ENCODE measurements at places on chromosomes 5 and 9.

- DNase-seq = no peak
Observed at GRCh38 chr5:16378762-16379161, 86.8 kb downstream of the ZNF622 start.

DNA sequence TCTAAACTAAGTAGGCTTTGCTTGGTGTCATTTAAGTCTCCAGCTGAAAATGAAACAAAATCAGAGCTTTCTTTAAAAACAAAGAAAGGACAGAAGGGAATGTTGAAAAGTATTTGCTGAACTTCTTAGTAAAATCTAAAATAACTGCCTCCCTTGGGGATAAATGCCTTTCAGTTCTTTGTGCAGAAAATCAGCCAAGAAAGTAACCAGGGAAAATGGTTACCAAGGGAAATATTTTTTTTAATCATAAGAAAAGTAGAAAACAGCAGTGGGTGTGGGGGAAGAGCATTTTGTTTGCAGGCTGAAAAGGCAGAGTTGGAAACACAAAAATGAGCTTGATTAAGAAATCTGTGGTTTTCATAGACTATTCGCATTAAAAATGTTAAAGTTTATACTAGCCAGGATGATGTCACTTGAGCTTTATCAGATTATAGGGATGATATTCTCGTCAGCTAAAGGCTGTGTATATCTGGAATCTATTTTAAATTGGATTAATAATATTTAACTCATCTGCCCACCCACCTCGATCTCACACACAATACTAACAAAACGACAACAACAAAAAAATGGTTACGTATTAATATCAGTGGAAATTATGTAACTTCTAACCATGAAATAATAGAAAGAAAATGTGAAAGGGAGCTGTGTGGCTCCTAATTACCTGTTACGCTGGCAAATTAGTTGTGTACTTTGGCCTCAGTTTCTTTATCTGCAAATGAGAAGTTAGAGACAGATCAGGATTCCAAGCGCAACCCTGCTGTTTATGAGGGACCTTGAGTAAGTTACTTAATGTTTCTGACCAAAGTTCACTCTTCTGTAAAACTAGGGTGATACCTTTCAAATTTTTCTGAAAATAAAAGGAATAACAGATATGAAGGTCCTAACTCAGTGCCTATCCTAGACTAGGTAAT, at the start of gene ECM2:
Gene ECM2 (minus strand): TSS at position 51 of the 911 bp plus-strand sequence. CDS start 13,124 bp downstream, outside the sequence.
- DNase-seq = no peak

GRCh38 chr5:135944967-135945560, 9.7 kb downstream of the LECT2 start:
- DNase-seq = peak; percentile 77

DNA sequence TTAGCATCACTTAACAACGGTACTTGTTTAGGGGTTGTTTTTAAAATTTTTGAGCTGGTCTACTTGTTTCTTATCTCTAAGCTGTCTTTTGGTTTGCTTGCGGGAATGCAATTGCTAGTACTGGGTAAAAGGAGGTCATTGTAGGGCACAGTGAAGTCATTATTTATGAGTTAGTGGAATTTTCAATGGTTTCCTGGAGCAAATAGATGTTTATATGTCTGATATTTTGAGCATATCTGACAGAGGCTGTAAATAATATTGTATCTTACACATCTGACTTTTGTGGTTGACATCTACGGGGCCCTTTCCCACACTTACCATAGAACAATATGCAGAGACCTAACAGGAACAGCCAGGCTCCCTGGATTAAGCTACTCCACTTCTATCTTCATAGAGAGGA, 90.4 kb upstream of the IL6ST start:
- DNase-seq = no peak

GRCh38 chr5:51632793-51633192, 249.5 kb downstream of the ISL1 start:
- DNase-seq = no peak

GRCh38 chr5:21254161-21254560, 1266.2 kb upstream of the CDH18 start:
- DNase-seq = no peak

GRCh38 chr5:3033033-3033755, 281.7 kb upstream of the IRX2 start:
- no peak for DNase-seq

DNA sequence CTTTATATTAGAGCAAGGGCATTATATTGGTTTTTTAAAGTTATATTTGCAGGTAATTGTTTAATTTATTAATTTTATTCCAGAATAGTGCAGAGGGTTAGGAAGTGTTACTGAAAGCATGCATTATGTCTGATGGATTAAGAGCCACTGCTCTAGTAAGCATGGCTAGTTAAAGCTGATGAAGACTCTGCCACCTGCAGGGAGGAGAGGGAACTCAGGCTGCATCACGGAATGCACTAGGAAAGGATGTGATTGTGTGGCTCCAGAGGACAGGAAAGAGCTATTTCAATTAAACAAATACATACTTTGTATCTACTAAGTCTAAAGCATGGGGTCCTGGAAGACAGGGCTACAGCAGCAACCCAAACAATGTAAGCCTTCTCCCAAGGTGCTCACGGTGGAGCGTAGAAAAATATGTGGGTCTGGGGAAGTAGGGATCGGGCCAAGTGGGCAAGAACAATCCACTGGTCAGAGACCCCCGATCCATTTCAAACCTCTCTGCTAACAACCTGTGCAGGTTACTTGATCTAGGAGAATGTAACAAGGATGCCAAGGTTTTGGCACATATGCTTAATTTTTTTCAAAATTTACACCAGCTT, 15.3 kb upstream of the GRXCR2 start:
- peak; percentile 51 for DNase-seq

DNA sequence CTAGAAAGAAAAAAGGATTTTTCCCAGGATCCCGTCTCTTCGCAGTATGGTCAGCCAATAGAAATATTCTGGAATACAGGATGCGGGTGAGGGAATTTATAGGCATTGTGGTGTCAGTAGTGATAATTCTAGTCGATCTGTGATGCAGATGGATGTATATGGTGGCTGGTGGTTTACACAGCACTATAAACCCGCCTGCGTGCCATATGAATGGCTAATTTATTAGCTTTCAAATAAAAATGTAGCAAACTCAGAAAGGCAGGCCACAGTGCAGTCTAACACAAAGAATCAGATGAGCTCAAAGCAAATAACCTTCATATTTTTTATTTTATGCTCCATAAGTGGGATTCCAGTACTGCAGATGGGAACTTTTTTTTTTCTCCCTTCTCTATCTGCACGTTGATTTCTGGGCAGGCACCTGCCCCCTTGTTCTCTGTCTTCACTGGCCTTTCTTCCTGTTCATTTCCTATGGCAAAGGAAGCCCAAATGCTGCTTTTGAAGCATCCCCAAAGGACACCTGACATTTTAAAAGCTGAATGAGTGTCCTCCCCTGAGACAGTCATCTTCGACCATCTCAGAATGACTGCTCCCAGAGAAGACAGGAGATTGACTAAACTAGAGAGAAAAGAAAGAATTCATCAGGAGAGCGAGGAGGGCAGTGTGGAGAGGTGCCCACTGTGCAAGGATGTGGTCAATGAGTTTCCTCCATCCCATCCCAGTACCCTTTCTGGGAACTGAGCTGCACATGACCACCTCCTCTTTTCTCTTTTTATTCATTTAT, 52.1 kb downstream of the SEMA6A start:
- no peak for DNase-seq

DNA sequence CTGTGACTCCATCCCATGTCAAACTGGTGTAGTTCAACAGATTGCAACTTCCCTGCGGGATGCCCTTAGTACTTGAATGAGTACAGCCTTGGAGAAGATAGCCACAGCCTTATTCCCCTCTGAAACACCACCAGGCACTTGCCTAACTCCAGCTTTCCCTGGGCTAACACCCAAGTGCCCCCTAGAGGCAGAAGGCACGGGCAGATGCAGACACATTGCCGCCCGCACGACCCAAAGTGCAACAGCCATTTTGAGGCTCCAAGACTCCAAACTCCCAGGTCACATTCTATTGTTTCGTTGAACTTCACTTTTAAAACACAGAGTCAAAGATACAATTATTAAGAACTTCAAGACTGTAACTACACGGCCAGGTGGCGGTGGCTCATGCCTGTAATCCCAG, 163.6 kb upstream of the CDH6 start:
- DNase-seq = no peak

DNA sequence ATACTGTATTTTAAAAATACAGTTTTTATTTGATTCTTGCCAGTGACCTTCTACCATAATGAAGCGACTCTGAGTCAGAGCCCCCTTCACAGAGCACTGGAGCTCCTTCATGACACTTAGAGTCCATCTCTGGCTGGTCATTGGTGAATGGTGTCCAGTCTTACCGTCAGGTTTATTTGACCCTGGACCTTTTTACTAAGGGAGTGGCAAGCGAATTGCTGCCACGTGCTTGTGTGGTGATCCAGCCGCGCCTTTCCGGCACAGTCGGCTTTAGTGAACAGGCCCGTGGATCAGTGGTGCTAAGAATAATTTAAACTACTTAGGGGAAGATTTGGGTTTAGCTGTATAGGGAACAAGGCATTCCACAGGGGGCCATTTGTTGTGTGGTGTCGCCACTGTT, 48.5 kb downstream of the PRRC2B start:
- DNase-seq = no peak

DNA sequence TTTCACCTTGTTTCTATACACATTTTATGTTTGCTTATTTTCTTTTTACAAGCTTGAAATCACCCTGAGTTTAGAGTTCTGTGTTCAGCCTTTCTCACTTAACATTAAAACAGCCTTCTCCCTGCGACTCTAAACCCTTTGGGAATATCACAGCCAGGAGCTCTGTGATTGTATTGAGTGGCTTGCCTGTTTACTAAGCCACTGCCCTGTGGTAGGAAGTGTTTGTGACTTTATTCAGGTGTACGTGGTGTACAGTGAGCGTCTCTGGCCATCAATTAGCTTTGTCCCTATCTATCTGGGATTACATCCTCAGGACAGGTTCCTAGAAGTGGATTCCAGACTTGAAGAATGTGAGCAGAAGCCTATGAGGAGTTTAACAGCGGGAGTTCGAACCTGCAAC, 11.0 kb upstream of the NEURL1B start:
- DNase-seq = no peak

DNA sequence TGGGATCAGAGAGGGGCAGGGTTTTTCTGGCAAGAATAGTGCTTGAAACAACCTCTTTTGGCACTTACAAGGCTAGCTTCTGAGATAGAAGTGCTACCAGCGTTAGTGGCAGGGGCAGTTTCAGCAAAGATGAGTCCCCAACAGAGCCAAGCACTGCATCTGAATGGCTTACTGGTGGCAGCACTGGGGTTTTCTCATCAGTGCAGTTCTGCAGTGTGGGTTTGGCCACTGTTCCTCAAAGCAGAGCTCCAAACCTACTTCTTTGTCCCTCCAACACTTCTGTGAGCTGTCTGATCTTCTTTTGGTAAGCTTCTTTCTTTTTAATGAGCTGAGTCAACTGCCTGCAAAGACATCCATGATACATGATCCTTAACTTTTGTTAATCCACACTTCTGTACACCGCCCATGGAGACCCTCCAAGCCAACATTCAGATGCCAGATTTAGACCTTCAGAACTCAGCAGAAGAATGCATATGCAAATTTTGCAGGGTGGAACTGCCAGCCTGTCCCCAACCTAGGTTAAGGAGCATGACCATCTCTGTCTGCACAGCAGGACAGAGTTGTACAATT, 29.9 kb upstream of the FSTL4 start:
- no peak for DNase-seq

GRCh38 chr5:96868603-96869371, 7.5 kb upstream of the ERAP2 start:
- peak; percentile 66 for DNase-seq

GRCh38 chr9:87116492-87116891, 169.2 kb upstream of the GAS1 start:
- no peak for DNase-seq

GRCh38 chr5:56565644-56566043, 249.7 kb upstream of the MAP3K1 start:
- DNase-seq = no peak

DNA sequence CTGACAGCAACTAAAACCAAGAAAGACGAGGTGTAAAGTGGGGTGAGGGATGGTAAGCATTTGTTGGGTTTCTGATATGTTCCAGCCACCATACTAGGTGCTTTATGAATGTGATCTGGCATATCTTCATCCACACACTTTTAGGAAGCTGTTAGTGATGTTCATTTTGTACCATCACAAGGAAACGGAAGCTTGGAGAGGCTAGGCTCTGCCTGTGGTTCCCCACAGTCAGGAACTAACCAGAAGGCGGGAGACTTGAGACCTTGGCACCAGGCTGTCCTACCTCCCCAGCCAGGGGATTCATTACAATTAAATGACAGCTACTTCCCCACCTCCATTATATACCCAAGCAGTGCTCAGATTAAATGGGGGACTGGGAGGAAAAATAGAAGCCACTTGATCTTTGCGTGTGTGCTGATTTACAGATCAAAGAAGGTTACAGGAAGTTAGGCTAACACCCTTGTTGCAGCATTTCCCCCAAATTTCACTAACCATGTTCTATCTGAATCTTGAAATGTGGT, 43.0 kb downstream of the SFXN1 start:
- no peak for DNase-seq

GRCh38 chr5:157306692-157307471, 41.0 kb downstream of the CYFIP2 start:
- DNase-seq = no peak

DNA sequence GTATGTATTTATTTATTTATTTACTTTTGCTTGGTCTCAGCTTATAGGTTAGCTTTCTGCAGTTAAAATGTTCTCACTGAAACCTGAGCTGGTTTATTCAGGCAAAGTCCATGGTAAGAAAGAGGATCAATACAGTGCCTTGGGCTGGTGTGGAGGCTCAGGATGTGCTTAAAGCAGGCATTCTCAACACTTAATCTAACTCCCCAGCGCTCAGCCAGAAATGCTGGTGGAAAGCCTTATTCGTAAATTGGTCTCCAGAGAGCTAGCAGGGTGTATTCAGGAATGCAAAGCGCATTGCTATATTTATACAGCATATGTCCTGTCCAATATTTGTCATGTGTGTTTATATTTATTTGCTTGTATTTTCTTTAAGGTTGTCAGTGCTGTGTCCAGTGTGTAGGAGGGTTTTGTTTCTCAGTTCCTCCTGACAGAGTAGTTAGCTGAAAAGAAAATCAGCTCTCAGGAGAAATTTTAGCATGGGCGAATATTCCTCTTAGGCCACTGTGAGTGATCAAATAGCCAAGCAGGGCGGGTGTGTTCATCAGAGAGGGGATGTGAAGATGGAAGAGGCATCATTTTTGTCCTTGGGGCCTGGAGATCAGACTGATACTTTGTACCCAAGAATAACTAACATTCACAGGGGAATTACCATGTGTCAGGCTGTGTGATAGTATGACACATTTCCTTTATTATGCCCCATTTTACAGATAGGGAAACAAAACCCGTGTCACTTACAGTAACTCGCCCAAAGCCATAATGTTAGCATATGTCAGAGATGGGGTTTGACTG, 65.8 kb downstream of the DOCK2 start:
- DNase-seq = no peak

DNA sequence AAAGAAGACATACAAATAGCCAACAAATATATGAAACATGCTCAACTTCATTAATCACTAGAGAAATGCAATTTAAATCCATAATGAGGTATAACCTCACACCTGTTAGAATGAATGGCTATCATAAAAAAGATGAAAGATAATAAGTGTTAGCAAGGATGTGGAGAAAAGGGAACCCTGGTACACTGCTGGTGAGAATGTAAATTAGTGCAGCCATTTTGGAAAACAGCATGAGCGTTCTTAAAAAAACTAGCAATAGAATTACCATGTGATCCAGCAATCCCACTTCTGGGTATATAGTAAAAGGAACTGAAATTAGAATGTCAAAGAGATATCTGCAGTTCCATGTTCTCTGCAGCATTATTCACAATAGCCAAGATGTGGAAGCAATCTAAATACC, 64.2 kb upstream of the CEP78 start:
- no peak for DNase-seq
